Lung (tissue), 17 donors: ENCODE measurements at places on chromosomes 12 and 14. TPM values are rescaled to one million over a fixed set of nuclear protein-coding genes. Genes with fewer than 3 reads are reported as not detected.

- no peak for DNase-seq
Observed at GRCh38 chr12:108235197-108235984, 103.7 kb downstream of the CMKLR1 start.

DNA sequence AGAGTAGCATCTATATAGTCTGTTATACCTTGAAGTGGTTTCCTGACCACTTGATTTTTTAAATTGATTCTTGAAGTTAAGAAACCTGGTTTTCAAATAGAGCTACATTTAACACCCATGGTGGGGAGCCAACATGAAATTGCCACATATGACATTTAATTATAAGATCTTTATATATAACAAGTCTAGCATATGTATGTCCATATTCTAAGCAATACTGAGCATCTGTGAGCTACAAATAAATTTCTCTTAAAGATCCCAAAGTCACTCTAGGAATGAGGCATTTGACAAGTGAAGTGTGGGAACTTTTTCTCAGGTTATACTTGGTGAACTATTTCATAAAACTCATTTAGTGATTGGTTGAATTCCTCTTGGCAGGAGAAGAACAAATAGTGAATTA is 132.5 kb downstream of the RPL10L start:
- DNase-seq: no peak

GRCh38 chr12:104411826-104412641 is 44.7 kb upstream of the CHST11 start:
- DNase-seq: peak; percentile 44

SIX4 gene
- total RNA-seq: 7.1 TPM

- DNase-seq: no peak
Observed at GRCh38 chr14:41303506-41303905, 303.2 kb upstream of the LRFN5 start.

DNA sequence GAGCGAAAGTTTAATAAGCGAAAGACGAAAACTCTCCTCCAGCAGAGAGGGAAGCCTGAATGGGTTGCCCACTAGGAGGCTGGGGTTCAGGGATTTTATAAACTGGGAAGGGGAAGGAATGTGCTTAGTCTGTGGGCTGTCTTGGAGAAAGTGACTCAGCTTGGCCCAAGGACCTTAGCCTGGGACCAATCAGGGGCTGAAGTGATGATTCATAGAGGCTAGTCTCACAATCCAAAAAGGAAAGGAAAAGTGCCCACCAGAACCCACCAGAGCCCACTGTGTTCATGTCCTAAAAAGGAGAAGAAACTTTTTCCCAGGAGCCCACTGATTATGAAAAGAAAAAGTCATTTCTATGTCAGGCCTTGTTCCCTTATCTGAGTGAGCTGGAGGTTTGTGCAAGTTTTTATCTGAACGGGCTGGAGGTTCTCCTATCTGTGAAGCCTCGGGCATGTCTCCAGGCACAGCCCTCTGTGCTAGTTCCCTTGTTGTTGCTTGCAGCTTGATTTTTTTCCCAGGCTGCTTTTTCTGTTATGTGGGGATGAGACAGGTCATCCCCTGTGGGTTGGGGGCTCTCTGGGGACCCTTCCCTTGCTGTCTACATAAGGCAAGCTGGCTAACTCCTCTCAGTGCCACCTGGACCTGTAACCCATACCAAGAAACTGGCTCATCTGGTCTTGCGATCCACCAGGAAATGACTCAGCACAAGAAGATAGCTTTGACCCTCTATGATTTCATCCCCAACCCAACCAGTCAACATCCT is 8.3 kb upstream of the GOLGA5 start:
- DNase-seq: no peak

- DNase-seq: peak; percentile 24
Observed at GRCh38 chr14:80959496-80959895, 4.1 kb downstream of the TSHR start.

DNA sequence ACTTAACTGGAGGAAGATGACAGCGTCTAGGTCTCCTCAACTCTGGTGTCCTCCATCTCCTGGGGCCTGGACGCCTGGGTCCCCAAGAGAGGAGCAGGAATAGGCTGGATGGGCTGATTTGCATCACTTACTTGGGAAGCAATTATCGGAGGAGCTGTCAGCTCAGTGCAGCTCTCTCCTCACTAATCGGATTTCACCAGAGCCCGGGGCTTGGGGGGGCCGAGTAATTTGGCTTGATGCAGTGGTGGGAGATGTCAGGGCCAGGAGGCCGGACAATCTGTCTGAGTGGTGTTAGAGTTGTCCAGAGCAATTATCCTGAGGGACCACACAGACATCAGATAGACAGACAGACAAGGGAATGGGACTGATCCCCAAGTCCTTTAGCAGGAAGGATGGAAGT is 4.6 kb upstream of the SMUG1 start:
- DNase-seq: no peak

DNA sequence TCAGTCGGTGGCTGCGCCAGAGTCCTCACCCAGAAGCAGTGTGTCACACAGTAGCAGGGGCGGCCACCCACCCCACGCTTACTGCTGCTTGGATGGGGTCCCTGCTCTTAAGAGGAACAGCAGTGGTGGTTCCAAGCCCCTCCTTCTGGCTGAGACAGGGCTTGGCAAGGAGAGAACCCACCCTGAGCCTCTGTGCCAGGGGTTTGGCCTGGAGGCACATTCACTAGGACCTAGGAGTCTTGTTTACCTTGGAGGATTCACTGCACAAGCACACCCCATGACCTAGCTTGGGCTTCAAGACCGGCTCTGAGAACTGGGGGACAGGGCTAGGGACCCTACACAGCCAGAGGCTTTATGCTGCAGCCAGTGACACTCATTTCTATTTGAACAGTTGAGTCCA is 78.6 kb downstream of the NT5DC3 start:
- no peak for DNase-seq

DNA sequence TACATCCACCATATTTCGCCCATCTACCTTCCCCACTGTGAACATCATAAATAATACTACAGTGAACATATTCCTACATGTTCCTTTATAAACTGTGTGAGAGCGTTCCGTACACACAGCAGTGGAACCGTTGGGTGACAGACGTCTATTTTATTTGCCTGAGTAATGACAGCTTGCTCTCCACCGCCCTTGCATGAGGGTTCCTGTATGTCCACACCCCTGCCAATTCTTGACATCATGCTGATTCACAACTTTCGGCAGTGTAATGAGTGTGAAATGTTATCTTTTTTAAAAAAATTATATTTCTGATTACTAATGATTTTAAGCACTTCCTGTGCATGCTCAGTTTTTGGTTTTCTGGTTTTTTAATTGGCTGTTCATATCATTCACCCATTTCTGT is 4.3 kb upstream of the RAD52 start:
- no peak for DNase-seq

TXNDC16 gene
- 22.1 TPM for total RNA-seq

RD3L gene
- not detected for total RNA-seq

- no peak for DNase-seq
Observed at GRCh38 chr14:95495076-95495475, 21.4 kb downstream of the SYNE3 start.

DNA sequence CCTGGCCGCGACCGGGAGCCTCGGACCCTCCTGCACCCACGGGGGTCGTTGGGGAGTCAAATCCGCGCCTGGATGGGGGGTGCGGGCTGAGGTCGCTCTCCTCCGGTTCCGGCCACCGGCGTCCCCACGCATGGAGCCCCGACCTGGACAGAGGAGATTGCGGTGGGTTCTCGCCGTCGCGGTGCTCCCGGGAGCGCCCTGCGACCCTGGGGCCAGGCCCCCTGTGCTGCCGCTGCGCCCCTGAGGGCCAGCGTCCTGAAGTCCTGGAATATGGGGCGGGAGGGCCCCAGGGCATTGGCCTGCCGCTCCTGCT is 345 bp downstream of the ASPG start:
- DNase-seq: no peak

GRCh38 chr12:92784356-92784755 is 81.6 kb downstream of the PLEKHG7 start:
- no peak for DNase-seq

RNU4-1 gene
- total RNA-seq: 2,200 TPM

DNA sequence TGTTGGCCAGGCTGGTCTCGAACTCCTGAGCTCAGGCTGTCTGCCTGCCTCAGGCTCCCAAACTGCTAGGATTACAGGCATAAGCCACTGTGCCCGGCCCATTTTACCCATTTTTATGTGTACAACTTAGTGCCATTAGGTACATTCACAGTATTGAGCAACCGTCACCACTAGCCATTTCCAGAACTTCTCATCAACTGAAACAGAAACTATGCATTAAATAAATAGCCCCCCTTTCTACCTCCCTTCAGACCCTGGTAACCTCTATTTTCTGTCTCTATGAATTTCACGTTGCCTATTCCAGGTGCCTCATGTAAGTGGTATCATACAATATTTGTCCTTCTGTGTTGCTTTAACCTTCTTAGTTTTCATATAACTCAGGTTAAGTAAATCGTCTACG is 15.9 kb downstream of the ZCRB1 start:
- no peak for DNase-seq

CHD8 gene
- total RNA-seq: 79.6 TPM
